Right atrium auricular region (tissue), 2 donors: ENCODE measurements at places on chromosomes 3 and 15. TPM values are rescaled to one million over a fixed set of nuclear protein-coding genes. Genes with fewer than 3 reads are reported as not detected.

GRCh38 chr15:52678468-52679231, 538 bp downstream of the ATOSA start:
- peak; percentile 70 for DNase-seq

DNA sequence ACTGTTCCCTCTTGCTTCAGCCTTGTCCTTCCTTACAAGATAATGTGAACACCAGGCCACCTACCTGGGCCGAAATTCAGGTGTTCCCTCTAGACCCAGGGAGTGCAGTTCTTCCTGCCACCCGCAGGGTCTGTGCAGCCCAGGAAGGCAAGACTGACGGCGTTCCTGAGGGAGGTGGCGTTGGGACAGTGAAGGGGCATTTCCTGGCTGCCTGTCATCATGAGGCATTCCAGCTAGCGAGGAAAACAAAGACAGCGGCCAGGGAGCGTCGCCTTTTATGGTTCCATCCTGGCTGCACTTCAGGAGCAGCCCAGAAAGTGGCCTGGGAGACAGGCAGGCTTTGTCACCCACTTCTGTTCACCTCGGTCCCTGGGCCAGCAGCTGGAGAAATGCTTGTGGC, 84.8 kb upstream of the WNT5A start:
- DNase-seq = peak; percentile 70

DNA sequence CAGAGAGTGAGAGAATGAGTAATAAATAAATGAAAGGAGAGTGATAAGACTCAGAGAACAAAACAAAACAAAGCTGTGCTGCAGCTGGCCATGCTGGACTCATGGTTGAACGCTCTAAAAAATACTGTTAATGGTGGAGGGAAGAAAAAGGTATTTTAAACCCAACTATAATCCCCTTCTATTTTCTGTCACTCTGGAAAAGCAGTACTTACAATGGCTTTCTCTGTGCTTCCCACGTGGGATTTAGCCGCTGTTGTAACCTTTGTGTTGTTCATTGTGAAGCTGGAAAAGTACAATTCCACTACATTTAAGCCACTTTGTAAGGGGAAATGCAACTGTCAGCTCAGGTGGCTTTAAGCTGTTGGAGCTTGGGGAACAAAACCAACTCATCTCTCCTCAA, 917.7 kb downstream of the IGSF11 start:
- no peak for DNase-seq

FSIP1 gene
- not detected for total RNA-seq
